GM03348 (cell line): ENCODE measurements at places on chromosomes 1 and 21.

GRCh38 chr1:3561702-3562101 lies 49.6 kb downstream of the MEGF6 start:
- DNase-seq: no peak

- peak; percentile 84 for DNase-seq
These were observed 3.6 kb downstream of the CERS2 start for GRCh38 chr1:150970808-150971582.

GRCh38 chr1:211492511-211493132 lies 660 bp upstream of the RD3 start:
- DNase-seq: peak; percentile 25

- no peak for DNase-seq
These were observed 1.0 kb downstream of the MANEAL start for GRCh38 chr1:37794372-37795339.

GRCh38 chr1:240148333-240148732 lies 56.6 kb downstream of the FMN2 start:
- DNase-seq: no peak

DNA sequence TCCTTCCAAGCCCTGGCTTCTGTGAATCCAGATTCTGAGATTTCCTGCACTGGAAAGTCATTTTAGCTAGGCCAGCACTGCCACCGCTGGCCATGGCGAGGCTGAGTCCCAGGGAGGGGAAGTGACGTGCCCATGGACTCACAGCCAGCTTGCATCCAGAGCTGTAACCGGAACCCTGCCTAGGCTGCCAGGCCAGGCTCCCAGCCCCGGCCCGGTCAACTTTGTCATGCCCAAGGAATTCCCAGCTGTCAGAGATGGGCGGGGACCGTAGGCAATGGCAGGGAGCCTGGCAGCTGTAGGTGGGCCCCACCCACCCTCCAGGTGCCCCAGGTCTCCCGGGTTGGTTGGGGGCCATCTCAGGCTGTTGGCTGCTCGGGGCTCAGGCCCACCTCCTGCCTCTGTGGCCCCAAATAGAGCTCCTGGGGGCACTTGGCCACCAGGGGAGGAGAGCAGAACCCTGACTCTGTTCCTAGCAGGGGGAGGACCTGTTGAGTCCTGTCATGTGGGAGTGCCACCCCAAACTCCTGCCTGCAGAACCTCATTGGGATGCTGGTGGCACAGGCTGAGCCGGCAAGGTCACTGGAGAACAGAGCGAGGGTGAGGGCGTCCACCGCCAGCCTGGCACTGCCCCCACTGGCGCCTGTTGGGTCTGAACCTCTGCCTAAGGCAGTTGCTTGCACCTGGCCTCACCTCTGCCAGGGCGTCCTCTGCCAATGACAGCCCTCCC lies 57.8 kb downstream of the FOXO6 start:
- DNase-seq: peak; percentile 96
